Activated T-helper 1 cell treated with anti-CD3 and anti-CD28 coated beads, Interleukin-2, amount 50 U/mL, for 16 hours (primary cell): ENCODE measurements at places on chromosomes 5 and 9.

DNA sequence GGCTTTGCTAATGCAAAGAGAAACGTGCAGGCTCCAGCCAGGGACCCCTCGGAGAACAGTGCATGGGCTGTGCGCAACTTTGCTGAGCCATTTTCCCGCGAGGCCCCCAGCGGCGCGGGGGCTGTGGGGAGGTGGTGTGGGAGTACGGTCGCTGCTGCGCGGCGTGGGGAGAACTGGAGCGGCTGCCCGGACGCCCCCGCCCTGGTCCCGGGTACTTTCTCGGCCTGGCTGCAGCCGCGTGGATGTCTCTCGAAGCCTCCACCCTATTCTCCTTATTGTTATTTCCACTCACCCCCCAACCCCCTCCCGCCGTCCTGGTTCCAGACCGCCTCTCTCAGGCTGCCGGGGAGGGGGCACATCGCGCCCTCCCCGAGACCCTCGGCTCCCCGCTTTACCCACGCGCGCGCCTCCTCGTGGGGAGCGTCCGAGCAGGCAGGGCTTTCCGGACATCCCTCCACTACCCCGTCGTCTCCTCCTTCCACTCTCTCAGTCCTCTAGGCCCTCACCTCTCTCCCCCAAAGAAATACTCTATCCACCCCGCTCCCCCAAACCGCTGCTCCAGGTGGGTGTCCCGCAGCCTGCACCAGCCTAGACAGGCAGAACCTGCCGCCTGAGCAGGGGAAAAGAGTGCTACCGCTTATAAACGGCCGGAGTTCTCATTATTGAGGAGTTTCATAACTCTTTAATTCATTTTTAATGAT lies 68.6 kb upstream of the TBCA start:
- DNase-seq = no peak

GRCh38 chr5:111562561-111562960 lies 50.2 kb upstream of the STARD4 start:
- DNase-seq = no peak

DNA sequence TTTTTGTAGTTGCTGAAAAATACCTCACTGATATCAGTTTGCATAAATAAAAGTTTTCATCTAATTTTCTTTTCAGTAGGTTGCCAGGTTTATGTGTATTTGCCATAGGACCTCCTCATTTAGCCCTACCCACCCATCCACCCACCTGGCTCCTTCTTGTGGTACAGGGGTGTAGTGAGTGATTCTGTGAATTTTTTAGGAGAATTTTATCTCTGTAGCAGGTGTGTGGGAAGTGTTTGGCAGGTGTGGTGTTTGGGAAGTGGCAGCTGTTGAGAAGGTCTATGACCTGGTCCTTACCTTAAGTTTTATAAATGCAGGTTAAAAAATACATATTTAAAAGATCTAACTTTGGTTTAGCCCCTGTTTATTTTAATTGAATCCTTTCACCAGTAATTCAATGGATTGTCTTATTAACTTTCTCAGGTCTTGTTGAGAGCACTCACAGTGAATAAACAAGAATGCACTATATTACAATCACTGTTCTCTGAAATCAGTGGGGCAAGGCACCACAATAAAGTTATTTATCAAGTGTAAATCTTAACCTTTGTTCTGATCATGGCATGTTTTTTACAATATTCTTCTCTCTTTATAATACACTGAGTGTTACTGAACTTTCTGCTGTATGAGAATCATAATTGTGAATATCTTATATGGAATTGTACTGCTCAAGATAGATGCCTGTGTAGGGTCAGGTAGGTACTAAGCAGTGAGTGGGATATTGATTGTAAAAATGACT lies 189.1 kb downstream of the WDR70 start:
- no peak for DNase-seq

GRCh38 chr5:126519637-126520592 lies 75.1 kb downstream of the ALDH7A1 start:
- no peak for DNase-seq

- DNase-seq = no peak
Measured at GRCh38 chr9:121950866-121951265, 142.2 kb downstream of the TTLL11 start.

DNA sequence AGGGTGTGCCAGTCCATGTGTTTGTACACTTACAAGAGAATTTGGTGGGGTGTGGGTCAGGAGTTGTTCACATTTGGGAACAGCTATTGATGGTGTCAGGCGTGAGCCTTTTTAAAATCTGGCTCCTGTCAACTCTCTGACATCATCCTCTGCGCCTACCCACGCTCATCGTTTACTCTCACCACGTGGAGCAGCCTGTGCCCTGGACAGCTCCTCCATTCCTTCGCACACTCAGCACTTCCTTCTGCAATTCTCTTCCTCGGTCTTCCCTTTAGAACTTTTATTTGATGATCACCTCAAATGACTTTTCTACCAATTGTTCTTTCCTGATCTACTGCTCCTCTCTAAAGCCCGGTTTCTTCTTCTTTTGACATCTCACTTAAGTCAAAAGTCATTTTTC lies 42.1 kb upstream of the GNAQ start:
- no peak for DNase-seq

DNA sequence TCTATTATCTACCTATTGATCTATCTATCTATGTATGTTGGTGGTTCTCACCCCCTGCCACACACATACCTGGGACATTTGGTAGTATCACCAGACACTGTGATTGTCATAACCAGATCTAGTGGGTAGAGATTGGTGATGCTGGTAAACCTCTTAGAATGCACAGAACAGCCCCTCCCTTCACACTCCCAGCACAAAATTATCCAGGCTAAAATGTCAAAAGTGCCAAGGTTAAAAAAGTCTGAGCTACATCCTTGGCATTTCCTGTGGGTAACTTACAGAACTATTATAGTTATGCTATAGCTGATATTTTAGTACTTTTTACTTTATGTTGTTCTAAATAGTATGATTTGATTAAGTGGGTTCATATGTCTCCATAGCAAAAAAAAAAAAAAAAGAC lies 151.0 kb downstream of the FER start:
- no peak for DNase-seq

DNA sequence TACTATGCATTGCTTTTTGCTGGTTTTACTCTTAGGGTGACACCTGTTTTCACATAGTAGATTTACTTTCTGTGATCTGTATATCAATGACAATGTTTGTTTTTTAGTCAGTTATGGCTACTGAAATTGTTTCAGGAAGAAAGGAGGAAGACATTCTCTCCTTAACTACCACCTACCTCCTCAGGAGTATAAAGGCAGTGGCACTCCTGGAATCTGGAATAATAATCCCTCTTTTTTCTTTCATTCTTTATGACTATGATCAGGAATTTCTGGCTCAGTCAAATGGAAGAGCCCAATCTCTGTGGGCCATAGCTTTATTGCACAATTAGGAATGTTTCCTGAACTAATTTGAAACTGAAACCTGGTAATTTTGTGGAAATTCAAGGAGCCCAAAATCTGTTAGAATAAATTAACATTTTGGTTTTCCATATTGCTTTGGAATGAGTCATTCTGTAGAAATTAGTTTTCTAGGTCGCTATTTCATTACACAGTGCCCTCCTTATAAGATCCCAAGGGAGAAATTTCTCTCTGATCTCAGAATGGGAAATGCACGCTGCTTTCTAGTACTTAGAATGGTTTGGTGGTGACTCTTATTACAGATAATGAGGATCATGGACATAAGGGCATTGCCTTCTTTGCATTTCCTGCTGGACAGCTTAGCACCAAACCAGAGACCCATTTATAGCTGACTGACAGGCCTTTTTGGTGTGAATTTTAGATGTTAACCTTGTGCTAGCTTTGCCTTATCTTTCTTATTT lies 95.3 kb upstream of the VLDLR start:
- no peak for DNase-seq

GRCh38 chr9:124040186-124040931 lies 28.8 kb downstream of the LHX2 start:
- no peak for DNase-seq

GRCh38 chr5:33842456-33842855 lies 49.3 kb downstream of the ADAMTS12 start:
- no peak for DNase-seq

DNA sequence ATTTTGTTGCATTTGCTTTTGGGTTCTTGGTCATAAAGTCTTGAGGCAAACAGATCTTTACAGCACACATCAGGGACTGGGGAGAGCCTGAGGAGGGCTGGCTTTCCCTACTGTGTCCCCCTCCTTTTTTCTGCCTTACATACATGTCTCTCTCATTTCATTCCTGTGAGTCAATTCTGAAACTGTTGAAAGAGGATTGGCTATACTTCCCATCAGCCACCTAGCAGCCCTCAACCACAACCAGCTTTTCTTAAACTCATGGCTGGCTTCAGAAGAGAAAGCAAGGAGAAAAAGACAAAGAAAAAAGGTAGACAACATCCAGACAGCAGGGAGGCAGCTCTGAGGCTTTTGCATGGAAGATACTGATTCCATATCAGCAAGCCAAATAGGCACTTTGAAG lies 374.8 kb upstream of the KIF2A start:
- no peak for DNase-seq

DNA sequence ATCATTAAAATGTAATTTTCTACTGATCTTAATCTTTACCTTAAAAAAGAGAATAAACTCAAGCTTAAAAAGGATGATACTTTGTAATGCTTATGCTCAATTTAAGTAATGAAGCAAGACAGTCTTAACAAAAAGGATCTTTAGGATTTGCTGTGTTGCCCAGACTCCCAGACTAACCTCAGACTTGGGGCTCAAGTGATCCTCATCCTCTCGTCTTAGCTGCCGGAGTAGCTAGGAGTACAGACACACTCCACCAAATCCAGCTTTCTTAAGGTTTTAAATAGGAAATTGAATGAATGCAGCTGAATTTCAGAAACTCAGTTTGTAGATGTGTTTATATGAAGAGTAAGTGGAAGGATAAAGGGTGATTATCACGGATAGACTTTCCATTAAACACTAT lies 400.5 kb upstream of the DAB2 start:
- no peak for DNase-seq

- DNase-seq = no peak
Measured at GRCh38 chr9:104617418-104617817, 586 bp downstream of the OR13C9 start.

GRCh38 chr5:76594107-76594506 lies 29.1 kb downstream of the F2RL2 start:
- no peak for DNase-seq

- no peak for DNase-seq
Measured at GRCh38 chr5:139158791-139159190, 39.4 kb downstream of the SIL1 start.

DNA sequence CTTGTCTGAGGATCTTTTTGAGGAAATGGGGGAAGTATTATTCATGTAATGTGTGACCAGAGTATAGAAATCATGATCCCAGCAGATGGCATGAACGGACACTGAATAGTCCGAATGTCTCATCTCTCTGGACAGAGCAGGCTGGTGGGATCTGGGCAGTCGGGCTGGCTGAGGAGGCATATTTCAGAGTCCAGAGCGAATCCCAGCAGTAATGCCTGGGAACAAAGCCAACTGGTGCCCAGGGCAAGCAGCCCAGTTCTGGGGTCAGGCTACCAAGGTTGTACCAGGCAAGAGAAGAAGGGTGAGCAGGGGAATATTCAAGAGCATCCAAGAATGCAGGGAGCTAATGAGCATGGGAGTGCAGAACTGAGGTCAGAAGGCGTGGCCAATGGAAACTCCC lies 306.4 kb downstream of the ZSWIM6 start:
- no peak for DNase-seq

DNA sequence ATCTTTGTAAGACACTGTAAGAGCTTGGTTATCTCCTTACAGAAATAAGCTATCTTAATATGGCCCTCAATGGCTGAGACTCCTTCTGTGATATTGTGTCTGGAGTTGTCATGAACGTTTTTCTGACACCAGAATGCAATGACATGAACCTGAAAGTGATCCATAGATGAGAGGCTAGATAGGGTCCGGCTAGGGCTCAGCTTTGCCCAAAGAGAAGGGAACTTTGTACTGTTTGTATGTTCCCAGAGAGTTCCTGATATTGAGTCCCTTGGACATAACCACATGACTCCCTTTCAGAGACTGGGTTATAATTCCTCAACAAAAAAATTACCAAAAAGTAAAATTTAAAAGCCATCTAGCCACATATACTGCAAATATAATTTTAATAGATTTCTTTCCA lies 575.8 kb upstream of the CLINT1 start:
- no peak for DNase-seq

DNA sequence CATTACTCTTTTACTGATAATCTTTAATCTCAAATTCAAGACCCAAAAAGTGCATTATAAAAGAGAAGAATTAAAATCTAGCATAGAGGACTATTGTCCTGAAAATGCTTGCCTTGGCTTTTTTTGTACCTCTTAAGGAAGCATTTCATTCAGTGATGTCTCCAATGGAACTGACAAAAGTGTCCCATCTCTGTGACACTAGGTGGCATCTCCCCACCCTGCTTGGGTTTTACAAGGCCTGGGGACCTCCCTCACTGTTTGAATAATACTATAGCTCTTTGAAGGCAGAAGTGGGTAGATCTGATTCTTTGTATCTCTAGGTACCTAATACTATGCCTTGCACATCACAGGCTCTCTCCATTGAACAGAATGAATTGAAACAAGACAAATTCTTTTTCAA lies 180.6 kb downstream of the EPB41L4A start:
- no peak for DNase-seq

DNA sequence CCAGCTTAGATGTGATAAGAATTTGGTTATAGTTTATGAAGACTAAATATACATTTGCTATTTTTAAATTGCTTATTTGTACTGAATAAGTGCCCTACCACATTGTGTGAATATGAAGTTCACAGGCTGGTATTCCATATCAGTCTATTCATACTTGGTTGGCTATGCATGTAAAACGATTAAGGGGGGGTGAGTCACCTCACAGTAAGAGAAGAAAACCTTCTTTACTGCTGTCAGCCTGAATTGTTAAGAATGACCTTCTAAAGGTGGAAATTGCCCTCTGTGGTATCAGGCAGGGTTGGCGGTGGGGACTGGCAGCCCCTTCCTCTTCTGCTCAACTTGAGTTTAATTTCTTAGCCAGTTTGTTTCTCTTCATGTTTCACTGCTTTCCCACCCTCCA lies 127.0 kb upstream of the RPS23 start:
- no peak for DNase-seq

DNA sequence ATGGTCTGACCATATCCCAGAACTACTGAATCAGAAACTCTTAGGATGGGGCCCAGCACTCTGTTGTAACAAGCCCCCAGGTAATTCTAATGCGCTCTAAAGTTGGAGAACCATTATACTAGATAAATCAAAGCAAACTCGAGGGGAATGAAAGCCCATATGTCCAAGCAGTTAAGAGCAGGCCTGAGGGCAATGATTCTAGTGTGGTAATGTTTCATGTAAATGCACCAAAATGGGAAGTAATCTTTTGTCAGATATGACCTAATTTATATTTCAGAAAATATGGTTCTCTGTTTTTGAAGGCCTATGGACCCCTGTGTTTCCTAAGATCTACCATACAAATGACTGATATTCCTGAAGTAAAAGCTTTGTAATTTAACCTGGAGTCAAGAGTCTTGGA lies 108.0 kb upstream of the PTGER4 start:
- no peak for DNase-seq
